Foreskin fibroblast (primary cell): ENCODE measurements at places on chromosomes 2 and 18.

DNA sequence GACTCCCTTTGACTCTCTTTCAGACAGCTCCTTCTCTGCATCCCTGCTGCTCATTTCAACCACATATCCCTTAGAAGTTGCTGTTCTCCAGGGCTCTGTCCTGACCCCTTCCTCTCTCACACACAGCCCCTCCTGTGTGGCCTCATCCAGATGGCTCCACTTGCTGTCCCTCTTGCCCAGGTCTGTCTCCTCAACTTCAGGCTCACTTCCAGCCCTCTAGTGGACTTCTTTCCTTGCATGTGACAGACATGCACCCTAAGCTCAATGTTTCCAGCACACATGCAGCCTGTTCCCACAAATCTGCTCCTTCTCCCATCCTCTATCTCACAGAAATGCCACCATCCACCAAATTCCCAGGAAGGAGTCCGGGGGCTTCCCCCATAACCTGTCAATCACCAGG lies 9.0 kb upstream of the MRPL19 start:
- DNase-seq, result no peak

- DNase-seq, result no peak
Measured at GRCh38 chr18:42807887-42808286, 307.6 kb downstream of the RIT2 start.

- DNase-seq, result no peak
Measured at GRCh38 chr2:607172-607571, 70.0 kb downstream of the TMEM18 start.

DNA sequence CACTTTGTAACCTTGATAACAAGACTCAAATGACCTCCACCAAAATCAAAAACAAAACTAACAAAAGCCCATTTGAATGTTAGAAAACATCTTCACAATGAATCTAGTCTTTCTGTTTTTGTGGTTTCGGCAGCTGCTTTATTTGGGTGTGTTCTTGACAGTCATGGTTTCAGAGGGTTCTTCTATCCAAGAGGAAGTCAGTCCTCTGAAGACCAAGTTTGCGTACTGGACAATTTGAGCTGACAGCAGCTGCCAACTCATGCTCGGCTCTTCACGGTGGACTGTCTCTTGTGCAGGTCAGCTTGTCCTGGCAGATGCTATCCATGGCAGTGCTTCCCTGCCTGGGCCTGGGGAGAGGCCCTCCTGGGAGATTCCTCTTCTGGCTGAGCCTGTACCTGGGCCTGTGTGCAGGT lies 91.0 kb downstream of the TMEM17 start:
- no peak for DNase-seq

GRCh38 chr2:45218931-45219339 lies 209.7 kb upstream of the SIX2 start:
- DNase-seq, result no peak

- no peak for DNase-seq
Measured at GRCh38 chr18:52888014-52888413, 548.0 kb downstream of the DCC start.

DNA sequence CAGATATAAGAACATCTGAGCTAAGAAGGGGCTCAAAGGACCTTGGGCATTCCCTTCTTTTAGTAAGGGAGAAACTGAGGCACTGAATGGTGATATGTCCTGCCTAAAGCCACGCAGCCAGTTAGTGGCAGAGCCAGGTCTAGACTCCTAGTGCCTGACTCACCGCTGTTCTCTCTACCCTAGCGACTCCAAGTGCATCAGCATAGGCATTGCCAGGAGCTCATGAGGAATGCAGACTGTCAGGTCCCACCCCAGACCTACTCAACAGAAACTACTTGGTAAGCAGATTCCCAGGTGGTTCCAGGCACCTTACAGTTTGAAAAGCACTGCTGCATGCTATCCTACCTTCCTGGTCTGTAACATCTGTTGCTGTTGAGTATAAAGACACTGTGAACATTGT lies 158.9 kb downstream of the MSH2 start:
- no peak for DNase-seq

DNA sequence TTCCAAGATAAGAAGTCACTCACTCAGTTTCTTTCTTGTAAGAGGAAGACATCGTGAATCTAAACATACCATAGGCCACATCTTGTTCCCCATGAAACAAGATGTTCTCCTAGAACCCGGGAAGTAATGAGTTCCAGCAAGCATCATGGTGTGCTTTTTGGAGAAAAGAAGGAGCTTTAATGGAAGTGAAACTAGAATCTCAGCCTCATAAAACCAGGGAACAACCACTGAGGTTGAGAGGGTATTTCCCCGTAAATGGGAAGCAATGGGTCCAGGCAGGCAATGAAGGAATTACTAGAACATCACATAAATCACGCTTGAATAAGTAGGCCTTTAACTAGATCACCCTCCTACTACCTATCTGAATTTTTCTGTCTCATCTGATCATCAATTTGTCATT lies 40.3 kb downstream of the PSTPIP2 start:
- DNase-seq, result no peak

DNA sequence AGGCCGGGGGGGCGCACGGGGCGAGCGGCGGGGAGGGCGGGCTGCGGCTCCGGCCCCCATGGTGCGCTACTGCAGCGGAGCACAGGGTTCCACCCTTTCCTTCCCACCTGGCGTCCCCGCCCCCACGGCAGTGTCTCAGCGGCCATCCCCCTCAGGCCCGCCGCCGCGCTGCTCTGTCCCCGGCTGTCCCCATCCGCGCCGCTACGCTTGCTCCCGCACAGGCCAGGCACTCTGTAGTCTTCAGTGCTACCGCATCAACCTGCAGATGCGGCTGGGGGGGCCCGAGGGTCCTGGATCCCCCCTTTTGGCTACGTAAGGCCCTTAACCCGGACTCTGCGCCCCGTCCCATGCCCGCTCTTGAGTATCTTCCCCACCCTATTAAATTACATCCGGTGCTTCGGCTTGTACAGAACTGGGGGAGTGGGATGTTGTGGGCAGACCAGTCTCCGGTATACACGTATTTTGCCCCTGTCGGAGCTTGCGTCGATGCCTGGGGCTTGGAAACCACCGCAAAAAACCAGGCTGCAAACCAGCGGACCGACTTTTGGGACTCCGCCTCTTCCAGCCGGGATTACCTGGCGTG lies 598 bp upstream of the WBP1 start:
- peak; percentile 63 for DNase-seq

DNA sequence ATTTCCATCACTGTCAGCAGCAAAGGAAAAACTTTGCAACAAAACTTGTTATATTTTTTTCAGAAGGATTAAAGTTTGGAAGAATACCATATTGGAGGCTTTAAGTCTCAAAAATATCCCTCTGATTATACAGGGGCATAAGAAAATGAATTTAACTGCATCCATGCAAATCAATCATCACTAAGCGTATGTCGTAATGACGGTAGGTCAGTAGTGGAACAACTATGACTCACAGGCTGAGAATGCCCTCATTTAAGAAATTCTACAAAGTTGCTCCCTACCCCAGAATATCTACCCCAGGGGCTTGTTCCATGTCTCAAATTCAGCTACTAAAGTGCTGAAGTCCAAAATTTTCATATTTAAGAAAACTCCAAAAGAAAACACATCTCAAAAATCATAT lies 12.5 kb upstream of the NAB1 start:
- peak; percentile 70 for DNase-seq

GRCh38 chr2:69141061-69141460 lies 128.1 kb downstream of the ANTXR1 start:
- no peak for DNase-seq

DNA sequence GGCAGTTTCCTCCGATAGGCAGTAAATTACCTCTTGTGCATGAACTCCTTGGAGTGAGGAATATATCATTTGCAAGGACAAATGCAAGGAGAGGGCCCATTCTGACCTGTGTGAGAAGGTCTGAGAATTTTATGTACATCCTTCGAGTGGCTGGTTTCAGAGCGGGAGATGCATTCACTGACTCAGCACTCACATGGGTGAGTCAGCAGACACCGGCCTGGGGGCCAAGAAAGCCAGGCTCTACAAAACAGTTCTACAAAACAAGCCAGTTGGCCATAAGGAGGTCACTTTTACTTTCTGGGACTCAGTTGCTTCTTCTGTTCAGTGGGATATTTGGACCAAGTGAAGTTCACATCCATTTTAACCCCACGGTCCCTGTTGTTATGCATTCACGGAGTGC lies 35.3 kb downstream of the CYP26B1 start:
- DNase-seq, result peak; percentile 63
